Prostate gland (tissue), 2 donors: ENCODE measurements at places on chromosomes 13 and 19.

GRCh38 chr19:10601999-10602329, 14.9 kb upstream of the AP1M2 start:
- DNase-seq: no peak

GRCh38 chr13:23025864-23026608, 154.7 kb upstream of the SGCG start:
- no peak for DNase-seq

DNA sequence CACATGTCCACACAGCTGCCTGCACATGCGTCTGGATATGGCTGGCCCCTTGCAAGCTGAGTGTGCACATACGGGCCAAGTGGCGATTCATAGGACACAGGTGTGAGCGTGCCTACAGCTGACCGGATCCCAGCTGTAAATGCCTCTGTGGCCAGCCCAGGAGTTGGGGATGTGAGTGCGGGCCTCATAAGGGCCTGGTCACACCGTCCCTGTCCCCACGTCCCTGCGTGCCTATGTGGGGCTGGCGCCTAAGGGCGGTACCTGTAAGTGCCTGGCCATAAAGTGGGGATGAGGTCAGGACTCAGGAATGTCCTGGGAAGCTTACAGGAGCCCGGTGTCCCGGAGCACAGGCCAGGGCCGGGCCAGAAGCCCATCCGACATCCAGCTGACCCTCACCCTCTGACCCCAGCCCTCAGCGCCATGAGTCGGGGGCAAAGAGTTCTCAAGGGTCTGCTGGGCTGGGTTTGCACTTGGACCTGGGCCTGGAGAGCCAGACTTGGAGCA, 1.3 kb upstream of the ARHGAP45 start:
- no peak for DNase-seq

GRCh38 chr19:33440682-33441081, 67.2 kb downstream of the CEBPG start:
- DNase-seq: no peak

GRCh38 chr13:49410477-49410876, 33.4 kb downstream of the CAB39L start:
- DNase-seq: no peak

DNA sequence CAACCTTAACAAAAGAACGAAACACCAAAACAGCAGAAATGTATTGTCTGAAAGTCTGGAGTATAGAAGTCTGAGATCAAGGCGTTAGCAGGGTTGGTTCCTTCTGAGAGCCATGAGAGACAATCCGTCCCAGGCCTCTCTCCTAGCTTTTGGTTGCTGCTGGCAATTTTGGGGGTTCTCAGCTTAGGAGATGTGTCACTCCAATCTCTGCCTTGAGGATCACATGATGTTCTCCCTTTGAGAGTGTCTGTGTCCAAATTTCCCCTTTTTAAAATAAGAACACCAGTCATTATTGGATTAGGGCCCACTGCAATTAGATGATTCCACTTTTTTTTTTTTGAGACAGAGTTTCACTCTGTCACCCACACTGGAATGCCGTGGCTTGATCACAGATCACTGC, 10.1 kb downstream of the KCNN1 start:
- no peak for DNase-seq

DNA sequence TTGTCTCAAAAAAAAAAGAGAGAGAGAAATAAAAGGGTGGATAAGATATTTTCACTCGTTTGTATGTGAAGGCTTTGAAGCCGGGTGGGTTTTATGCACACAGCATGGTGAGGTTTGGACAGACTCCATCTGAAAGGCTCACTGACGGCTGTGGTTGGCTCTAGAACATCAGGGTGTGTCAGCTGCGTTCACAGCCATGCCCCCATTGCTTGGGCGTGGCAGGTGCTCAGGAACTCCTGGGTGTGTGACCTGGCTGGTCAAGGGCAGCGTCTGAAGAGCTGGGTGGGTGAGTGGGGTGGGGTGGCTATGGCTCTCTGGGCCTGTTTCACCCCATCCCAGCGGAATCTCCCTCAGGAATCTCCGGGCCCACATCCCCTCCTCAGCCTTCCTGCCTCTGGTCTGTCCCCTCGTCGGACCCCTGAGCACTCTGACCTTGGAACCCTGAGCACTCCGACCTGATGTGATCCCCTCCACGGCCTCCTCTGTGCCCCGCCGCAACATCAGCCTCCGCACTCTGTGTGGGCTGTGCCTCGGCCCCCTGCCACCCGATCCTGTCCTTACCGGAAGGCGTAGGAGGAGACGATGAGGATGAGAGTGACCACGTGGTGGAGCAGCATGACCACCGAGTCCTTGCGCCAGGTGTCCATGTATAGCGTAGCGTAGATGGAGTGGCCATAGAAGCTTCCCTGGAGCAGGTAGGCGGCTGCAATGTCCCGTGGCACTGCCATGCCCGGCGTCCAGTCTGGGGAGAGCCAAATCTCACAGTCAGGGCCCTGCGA, 12.2 kb downstream of the CERS1 start:
- DNase-seq: no peak

GRCh38 chr19:5628919-5629481, 6.1 kb downstream of the SAFB start:
- DNase-seq: no peak

- no peak for DNase-seq
Measured at GRCh38 chr13:94480672-94481145, 1.2 kb upstream of the DCT start.
